Central memory CD4-positive, alpha-beta T cell (primary cell): ENCODE measurements at places on chromosomes 7 and 10.

DNA sequence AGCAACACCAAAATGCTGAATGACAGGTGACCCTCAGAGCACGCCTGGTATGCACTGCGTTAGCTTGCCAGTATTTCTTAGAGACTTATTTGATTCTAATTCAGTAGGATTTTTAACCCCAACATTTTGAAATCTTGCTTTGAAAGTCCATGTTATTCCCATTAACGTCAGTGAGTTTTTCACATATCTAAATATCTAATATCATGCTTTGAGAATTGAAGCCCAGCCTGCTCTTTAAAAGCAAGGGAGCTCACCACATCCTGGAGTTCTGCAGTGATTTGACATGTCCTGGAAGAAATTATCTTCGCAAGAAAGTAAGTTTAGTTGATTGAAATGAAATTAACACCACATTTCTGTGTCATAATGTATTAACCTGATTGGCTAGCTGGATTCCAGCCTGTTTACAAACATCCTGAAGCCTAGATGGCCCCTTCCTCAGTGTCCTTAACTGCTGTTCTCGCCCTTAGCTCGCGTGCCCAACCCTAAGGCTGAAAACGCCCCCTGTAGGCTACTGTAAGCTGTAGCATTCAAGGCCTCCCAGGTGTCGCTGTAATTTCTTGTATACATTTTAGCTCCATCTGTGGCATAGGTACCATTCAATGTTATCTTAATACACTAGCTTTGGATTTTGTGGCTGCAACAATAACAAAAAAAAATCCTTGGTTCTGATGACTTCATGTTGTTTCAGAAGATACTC lies 191.5 kb downstream of the MGMT start:
- DNase-seq = no peak

DNA sequence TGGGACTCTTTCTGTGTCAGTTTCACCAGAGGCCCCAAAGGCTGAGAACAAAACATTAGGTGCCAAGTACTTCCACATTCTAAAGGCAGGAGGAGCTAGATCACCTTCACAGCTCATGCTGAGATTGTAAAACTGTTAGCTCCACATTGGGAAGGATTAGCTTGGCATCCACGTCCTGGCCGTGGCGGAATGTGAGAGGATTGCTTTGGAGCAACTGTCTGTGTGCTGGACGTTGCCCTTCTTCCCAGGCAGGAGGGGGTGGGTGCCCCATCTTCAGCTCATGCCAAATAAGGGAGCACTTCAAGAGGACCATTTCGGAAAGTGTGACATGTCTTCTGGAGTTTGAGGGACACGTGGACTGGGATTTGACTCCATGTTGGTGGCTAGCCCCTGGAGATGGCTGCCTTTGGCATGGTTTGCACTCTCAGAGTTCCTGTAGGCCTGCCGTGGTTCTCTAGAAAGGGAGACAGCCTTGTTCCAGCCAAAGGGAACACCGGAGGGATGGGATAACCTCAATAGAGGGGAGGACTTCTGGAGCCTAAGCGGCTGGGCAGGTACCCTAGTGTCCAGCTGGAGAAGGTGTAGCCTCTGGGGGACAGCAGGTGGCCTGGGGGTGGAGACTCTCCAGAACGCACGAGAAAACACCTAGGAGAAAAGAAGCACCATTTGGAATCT lies 19.9 kb upstream of the FMC1 start:
- DNase-seq = no peak

- no peak for DNase-seq
Measured at GRCh38 chr10:95525033-95525418, 36.1 kb downstream of the SORBS1 start.

DNA sequence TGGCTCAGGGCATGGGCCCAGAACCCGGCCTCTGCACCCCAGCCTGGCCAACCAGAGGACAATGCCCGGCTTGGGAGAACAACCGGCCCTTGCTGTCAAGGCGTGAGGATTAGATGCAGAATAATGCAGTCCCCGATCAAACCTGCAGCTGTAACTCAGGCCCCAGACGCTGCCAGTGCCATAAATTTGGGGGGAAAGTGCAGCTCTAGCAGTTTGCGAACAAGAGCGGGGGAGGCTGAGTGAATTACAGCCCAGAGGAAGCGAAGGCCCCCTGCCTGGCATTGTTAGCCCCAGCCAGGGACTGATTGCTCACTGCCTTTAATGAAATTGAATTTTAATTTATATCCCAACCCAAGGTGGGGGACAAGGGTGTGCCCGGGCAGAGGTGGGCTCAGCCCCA lies 38.0 kb upstream of the GNA12 start:
- DNase-seq = no peak

- no peak for DNase-seq
Measured at GRCh38 chr10:49611166-49611815, 1.2 kb downstream of the SLC18A3 start.

- DNase-seq = no peak
Measured at GRCh38 chr7:121196286-121196685, 132.5 kb upstream of the WNT16 start.
